Heart right ventricle (tissue), 16 donors: ENCODE measurements at places on chromosomes 16 and 17. TPM values are rescaled to one million over a fixed set of nuclear protein-coding genes. Genes with fewer than 3 reads are reported as not detected.

The EFCAB5 gene
- polyA plus RNA-seq, result 0.06 TPM

The KRT14 gene
- not detected for polyA plus RNA-seq

The PPL gene
- 4.9 TPM for polyA plus RNA-seq

The SKAP1 gene
- 0.33 TPM for polyA plus RNA-seq

The FA2H gene
- polyA plus RNA-seq, result 0.15 TPM

The HOXB5 gene
- polyA plus RNA-seq, result 0.06 TPM

The KRTAP4-9 gene
- polyA plus RNA-seq, result not detected

DNA sequence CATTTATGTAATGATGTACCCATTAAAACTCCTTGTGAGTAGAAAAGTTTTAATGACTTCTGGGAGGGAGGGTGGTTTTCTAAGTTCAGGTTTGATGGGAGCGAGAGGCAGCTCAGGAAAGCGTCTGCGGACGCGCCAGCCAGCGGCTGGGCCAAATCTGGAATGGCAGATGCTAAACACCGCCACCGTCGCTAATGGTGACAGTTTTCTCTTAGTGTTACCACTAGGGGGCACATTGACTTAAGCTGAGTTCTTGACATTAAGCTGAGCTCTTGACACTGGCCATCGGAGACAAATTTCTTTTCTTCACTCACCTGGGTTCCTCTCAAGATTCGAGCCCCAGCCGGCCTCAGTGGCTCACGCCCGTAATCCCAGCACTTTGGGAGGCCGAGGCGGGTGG, 6.7 kb downstream of the TRPV1 start:
- DNase-seq, result peak; percentile 18

DNA sequence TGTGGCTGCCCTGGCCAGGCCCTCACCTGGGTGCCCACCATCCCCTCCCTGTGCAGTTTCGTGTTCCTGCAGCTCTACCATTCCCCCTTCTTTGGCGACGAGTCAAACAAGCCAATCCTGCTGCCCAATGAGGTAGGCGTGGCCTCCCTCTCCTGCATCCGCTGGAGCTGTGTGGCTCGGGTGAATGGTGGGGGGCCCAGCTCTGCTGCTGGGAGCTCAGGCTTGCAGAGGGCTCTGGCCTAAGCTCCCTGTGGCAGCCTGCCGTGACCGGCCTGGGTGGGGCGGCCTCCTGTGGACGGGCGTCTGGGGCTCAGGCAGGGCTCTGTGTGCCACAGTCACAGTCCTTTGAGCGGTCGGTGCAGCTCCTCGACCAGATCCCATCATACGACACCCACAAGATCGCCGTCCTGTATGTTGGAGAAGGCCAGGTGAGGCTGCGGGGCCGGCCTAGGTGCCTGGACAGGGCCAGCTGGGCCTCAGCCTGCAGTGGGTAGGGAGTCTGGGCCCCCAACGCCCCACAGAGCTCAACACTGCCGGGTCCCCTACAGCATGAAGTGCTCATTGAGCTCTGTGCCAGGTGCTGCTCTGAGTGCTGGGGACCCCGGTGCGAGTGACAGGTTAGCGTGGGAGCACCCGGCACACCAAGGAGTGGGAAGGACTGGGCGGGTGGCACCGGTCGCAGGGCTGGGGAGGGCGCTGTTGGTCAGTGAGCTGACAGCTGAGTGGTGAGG, 37.3 kb downstream of the TSC2 start:
- DNase-seq, result no peak

DNA sequence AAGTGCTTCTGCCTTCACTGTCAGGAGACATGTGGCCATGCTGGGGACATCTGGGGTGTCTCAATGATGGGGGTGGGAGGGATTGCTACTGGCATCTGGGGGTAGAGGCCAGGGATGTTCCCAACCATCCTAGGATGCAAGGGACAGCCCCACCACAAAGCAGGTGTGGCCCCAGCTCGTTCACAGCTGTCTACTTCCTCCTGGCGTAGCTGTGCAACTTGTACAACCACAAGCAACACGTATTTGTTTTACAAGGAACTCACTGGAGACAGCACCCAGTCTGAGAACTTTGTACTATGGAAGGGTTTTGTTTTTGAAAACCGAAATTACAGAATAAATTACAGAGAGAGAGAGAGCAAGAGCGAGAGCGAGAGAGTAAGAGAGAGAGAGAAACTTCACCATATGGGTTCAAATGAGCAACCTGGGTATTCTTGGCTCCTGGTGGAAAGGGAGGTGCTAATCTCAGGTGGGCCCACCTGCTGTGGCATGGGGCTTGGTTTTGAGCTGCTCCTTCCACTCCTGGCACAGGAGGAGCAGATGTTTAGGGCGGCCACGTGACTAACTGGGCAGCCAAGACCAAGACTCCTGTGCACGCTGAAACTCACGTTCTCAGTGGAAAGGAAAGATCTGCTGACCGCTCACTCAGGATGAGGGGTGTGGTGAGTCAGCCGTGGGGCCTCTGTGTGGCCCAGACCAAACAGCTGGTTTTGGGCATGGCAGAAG, 17.5 kb upstream of the TNFRSF13B start:
- DNase-seq, result no peak

- DNase-seq, result no peak
Observed at GRCh38 chr16:27441998-27442397, 40.0 kb downstream of the IL21R start.

DNA sequence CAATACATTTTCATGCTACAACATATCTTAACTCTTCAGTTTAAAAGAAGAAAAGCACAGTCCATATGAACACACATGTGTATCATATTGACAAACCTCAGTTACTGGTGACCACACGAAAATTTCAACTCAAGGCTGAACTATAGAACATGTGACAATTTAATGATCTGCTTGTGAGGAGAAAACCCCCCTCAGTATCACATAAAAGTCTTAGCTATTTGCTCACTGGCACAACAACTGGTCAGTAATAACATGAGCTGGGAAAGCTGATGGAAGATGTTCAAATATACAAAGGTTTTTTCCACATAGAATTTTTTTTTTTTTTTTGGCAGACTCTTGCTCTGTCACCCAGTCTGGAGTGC, 19.5 kb downstream of the ZNF652 start:
- DNase-seq, result no peak

DNA sequence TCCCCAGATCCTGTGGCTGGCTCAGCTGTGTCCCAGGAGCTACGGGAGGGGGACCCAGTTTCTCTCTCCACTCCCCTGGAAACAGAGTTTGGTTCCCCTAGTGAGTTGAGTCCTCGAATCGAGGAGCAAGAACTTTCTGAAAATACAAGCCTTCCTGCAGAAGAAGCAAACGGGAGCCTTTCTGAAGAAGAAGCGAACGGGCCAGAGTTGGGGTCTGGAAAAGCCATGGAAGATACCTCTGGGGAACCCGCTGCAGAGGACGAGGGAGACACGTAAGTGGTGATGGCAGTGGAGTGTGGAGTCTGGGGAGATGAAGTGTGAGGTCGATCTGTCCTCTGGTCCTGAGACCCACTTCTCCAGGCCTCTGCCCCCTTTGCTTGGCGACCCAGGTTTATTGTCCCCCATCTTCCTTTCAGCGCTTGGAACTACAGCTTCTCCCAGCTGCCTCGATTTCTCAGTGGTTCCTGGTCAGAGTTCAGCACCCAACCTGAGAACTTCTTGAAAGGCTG, 585 bp downstream of the WRAP53 start:
- DNase-seq, result no peak

GRCh38 chr17:74001145-74001544, 202.3 kb upstream of the RPL38 start:
- DNase-seq, result no peak

DNA sequence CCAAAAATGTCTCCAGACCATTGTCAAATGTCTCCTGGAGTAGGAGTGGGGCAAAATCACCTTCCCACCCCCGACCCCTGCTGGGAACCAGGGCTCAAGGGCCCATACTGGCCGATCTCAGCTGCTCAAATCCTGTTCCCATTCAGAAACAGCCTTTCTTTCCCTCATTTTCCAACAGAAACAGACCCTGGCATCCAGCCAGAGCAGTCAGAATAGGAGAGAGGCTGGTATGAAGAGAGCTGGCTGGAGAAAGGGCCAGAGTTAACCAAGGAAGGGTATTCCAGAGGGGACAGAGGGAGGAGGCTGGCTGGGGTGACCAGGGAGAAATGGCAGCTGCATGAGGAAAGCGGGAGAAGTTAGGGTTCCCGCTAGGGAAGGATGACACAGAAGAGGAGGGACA, 199.1 kb downstream of the XYLT1 start:
- no peak for DNase-seq

- DNase-seq, result no peak
Observed at GRCh38 chr16:64240586-64240985, 881.3 kb downstream of the CDH11 start.

DNA sequence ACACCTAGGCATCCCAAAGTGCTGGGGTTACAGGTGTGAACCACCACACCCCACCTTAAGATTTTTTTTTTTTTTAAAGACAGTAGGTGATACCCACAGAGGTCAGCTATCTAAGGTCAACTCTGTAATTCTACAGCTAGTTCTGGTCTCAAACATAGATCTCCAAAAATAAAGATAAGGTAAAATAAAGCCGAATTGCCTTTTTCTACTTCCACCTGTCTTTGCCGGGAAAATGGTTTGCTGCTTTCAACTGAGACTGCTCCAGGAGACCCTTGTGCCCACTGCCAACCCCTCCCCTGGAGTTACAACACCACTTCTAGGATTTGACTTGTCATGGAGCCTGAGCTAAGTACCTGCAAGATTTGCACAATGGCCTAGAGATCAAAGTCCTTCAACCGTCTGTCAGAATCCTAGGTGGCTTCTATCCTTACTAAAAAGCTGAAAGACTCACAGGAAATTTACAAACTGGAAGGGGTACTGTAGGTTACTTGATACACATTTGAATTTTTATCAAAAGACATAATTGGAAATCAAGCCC, 4.7 kb upstream of the CNOT1 start:
- DNase-seq, result no peak

DNA sequence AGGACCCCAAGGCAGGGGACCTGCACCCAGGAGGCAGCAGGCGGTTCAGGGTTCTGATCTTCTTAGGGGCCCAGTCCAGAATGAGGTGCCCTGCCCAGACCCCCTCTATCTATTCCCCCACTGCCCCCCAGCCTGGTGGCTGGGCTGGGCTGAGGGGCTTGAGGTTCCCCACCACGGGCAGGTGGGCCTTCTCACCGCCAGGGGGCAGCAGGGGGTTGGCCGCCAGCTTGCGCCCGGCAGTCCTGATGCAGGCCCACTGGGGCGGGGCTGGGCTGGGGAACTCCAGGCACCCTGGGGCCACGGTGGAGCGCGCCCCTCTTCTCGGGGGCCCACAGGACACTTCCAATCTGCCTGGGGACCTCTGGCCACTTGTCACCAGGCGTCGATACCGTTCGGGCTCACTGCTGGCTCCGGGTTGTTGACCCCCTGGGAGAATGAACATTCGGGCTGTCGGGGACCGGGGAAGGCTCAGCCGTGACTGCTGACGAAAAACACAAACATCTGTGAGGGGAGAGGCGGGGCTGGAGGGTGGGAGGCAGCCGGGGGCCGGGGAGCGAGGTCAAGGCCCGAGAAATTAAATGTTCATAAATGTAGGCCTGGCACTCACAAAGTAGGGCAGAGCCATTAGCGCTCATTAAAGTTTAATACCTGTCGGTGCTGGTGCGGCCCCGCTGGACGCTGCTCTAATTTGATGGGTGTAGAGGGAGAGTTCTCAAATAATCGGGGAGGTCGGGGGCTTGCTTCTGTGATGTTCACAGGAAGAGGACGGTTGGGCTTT, 219.3 kb upstream of the GSE1 start:
- peak; percentile 64 for DNase-seq
